ENCODE measurements at places on chromosomes 1 and 21.
A peak's percentile ranks its signal among the peaks of the same experiment; 100 is the strongest.

GRCh38 chr1:147640553-147641165 lies 29.7 kb downstream of the ACP6 start:
- DNase-seq, result peak; percentile 76
- H3K4me3 ChIP-seq, result no peak overlapping the region
- H3K4me1 ChIP-seq, result no peaks in the 10 kb centered on the region

DNA sequence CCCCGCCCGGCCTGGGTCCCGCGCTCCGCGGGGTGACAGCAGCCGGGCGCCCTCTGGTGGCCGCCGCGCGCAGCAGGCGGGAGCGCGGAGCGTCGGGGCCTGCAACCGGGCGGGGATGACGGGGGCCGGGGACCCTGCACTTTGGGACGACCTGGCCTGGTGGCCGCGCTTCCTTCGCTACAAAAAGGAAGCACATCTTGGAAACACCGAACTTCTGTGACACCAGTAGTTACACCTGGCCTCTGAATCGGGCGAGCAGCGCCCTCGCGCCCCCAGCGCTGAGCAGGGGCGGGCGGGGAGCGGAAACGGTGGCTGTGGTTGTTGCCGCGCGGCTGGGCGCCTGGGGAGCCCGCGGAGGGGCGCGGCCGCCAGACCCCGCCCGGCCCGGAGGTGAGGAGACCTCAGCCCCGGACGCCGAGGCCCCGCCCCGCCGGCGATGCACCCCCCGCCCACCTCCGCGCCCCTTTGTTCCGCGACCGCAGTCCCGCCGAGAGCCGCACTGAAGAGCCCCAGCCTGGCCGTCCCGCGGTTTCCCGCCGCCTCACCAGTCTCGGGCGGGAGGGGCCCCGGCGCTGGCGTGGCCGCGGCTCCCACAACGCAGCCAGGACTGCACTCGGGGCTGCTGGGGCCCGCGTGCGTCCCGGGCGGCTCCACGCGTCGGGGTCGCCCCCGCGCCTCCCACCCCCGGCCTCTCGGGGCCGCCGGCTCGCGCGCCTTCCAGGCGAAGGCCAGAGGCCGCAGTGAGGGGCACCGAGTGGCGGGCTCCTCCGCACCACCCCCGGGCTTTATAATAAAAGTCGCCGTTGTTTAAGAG lies 59.3 kb downstream of the H3-3A start:
- H3K4me3 ChIP-seq, result peak overlapping the region; percentile 49
- no peaks in the 10 kb centered on the region for H3K27me3 ChIP-seq
- peak; percentile 56 for DNase-seq

- H3K27me3 ChIP-seq, result no peaks in the 10 kb centered on the region
- H3K27ac ChIP-seq, result peak overlapping the region; percentile 99
- H3K4me1 ChIP-seq, result peaks cover 71% of the 10 kb centered on the region
- DNase-seq, result peak; percentile 96
Observed at GRCh38 chr1:202018468-202019234, 8.3 kb downstream of the ELF3 start.

DNA sequence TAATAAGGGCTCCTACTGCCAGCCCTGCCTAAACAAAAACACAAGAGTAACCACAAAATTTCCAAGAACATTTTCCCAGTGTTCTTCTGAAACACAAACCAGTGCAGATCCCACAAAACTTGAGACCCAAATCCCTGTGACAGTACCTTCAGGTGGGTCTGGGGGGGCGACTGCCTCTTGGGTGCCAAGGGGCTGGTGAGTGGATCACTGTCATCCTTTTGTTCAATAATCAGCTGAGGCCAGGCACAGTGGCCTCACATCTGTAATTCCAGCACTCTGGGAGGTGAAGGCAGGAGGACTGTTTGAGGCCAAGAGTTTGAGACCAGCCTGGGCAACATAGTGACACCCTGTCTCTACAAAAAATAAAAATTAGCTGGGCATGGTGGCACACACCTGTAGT lies 87.6 kb downstream of the GLIS1 start:
- no peak overlapping the region for H3K27ac ChIP-seq
- H3K27me3 ChIP-seq, result no peaks in the 10 kb centered on the region

DNA sequence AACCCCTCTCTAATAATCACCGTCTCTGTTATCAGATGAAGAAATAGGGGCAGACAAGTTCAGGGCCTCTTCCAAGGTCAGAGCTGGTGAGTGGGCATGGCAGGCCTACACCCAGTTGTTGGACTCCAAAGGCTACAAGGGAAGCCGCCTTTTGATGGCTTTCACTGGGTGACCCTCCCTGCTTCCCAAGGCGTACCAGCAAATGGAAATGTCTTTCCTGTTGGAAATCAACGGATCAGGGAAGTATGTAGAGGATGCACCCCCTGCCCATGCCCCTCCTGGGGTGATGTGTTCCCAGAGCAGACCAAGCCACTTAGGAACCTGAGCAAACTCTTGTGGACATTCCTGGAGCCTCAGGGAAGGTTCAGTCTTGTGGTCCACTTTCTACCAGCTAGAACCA lies 47.4 kb downstream of the LGR6 start:
- no peak for DNase-seq
- no peak overlapping the region for H3K4me3 ChIP-seq
- H3K36me3 ChIP-seq, result no peaks in the 10 kb centered on the region
- no peaks in the 10 kb centered on the region for H3K27me3 ChIP-seq
- H3K4me1 ChIP-seq, result no peaks in the 10 kb centered on the region
- H3K27ac ChIP-seq, result no peak overlapping the region

DNA sequence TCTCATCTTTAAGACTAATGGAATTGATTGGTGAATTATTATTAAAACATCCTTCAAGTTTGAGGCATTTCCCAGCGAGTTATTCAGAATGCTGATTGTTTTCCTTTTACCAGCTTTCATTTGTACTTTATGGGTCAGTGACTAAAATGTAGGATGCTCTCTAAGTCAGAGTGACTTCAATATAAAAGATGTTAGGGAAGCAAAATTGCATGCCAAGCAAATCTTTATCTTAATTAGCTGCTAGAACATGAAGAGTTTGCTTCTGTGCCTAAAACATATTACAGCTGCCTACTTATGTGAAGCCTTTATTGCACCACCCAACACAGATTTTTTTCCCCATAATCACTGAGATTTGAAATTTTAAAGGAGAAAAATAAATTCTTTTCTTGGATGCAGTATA lies 79.8 kb upstream of the CYYR1 start:
- no peaks in the 10 kb centered on the region for H3K4me1 ChIP-seq
- H3K27me3 ChIP-seq, result no peaks in the 10 kb centered on the region

DNA sequence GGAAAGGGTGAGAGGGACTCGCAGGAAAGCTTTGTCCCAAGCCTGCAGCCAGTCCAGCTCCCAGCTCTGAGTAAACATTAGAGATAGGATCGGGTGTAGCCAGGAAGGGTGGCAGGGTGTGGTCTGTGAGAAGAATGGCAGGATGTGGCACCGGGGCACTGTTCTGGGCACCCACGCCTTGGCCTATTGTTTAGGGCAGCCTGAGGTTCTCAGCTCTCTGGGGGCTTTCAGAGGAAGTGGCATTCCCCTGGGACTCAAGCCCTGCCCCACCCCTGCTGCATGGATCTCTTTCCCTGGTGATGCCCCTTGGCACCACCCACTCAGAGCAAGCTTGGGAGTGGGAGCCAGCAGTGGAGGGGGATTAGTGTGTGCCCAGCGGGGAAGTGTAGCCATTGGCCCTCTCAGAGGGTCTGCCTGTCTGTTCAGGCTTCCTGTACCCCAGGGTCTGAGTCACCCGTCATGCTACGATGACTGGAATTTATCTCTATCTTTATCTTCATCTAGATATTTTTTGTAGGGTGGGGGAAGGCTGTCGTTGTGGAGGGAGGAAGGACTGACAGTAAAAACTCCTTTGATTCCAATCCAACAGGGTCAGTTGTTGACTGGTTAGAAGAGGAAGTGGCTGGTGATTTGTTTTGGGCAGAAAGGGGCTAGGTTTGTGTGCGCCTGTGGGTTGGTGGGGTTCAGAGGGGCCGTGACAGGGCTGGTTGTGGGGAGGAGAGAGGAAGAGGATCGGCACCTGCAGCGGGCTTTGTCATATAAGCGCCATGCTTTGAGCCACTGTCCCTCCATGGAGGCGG lies 31.6 kb downstream of the SOX13 start:
- peaks cover 62% of the 10 kb centered on the region for H3K4me1 ChIP-seq
- H3K27me3 ChIP-seq, result no peaks in the 10 kb centered on the region
- no peak overlapping the region for H3K4me3 ChIP-seq
- H3K36me3 ChIP-seq, result no peaks in the 10 kb centered on the region

DNA sequence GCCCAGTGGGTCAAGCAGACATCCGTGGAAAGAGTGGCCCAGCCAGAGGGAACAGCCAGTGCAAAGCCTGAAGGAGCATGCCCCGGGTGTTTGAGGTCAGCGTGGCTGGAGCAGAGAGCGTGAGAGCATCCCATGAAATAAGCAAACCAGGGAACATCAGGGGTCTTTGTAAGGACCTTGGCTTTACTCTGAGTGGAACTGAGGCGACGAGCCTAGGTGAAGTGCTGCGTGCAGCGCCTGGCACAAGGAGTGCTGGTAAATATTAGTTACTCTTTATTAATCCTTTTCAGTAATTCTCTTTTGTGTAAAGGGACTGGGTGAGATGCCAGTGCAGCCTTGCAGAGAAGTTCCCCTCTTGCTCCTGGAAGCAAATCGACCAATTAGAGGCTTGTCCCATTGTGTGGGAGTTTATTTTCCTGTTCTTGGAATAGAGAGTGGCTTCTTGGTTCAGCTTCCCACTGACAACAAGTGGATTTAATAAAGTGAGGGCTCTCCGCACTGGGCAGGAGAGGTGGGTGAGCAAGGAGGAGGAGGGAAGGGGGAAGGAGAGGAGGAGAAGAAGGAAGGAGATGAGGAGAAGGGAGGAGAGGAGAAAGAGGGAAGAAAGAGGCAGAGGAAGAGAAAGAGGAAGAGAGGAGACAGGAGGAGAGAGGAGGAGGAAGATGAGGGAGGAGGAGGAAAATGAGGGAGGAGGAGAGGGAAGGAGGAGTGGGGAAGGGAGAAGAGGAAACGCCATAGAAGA lies 37.6 kb upstream of the DISP3 start:
- no peaks in the 10 kb centered on the region for H3K4me1 ChIP-seq
- H3K36me3 ChIP-seq, result no peaks in the 10 kb centered on the region
- no peaks in the 10 kb centered on the region for H3K27me3 ChIP-seq
- no peak overlapping the region for H3K27ac ChIP-seq

- no peak overlapping the region for H3K27ac ChIP-seq
- H3K27me3 ChIP-seq, result no peaks in the 10 kb centered on the region
- DNase-seq, result peak; percentile 26
- peaks cover 14% of the 10 kb centered on the region for H3K4me1 ChIP-seq
- H3K36me3 ChIP-seq, result no peaks in the 10 kb centered on the region
- no peak overlapping the region for H3K4me3 ChIP-seq
Observed at GRCh38 chr1:44616991-44617702, 57.1 kb downstream of the TMEM53 start.

- no peaks in the 10 kb centered on the region for H3K36me3 ChIP-seq
- H3K27ac ChIP-seq, result no peak overlapping the region
- no peak for DNase-seq
- no peaks in the 10 kb centered on the region for H3K27me3 ChIP-seq
- H3K4me3 ChIP-seq, result no peak overlapping the region
Observed at GRCh38 chr1:50129201-50129600, 20.5 kb downstream of the ELAVL4 start.

- no peak for DNase-seq
- H3K27me3 ChIP-seq, result no peaks in the 10 kb centered on the region
- H3K4me3 ChIP-seq, result no peak overlapping the region
- no peaks in the 10 kb centered on the region for H3K4me1 ChIP-seq
Observed at GRCh38 chr21:17784604-17785402, 34.4 kb downstream of the C21orf91 start.

- H3K4me3 ChIP-seq, result no peak overlapping the region
- H3K4me1 ChIP-seq, result peaks cover 15% of the 10 kb centered on the region
- no peaks in the 10 kb centered on the region for H3K36me3 ChIP-seq
- H3K27ac ChIP-seq, result no peak overlapping the region
- no peak for DNase-seq
- H3K27me3 ChIP-seq, result no peaks in the 10 kb centered on the region
Observed at GRCh38 chr1:221557013-221557412, 184.9 kb downstream of the DUSP10 start.

- DNase-seq, result no peak
- peaks cover 31% of the 10 kb centered on the region for H3K4me1 ChIP-seq
Observed at GRCh38 chr1:15866721-15867201, 19.3 kb downstream of the SPEN start.

DNA sequence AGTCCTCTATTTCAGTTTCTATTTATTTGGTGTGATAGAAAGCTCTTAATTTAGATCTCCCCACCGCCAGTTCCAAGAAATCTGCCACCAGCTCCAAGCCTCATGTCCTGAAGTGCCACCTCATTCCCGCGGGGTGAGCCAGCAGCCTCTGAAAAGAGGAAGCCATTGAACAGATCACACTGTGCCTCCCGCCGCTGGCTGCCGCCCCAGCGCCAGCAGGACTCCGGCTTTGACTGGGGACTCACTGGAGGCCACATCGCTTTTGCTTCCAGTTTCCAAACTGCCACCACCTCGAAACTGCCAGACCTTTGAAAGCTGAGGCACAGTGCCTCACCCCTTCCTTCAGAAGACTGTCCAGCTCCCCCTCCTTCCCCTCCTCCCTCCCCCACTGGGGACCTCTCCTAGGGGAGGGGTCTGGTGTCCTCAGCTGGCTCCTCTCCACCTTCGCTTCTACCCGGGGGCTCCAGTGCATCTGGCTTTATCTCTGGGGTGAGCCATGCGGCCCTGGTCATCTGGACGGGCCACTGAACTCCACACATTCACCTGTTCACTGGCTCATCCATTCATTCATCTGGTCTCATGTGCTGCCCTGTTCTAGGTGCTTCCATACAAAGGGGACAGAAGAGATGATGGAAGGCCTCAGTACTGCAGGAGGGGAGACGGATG lies 58.9 kb downstream of the VPS26C start:
- no peak overlapping the region for H3K4me3 ChIP-seq
- H3K36me3 ChIP-seq, result no peaks in the 10 kb centered on the region
- peak; percentile 52 for DNase-seq
- no peaks in the 10 kb centered on the region for H3K27me3 ChIP-seq
- H3K27ac ChIP-seq, result peak overlapping the region; percentile 74

DNA sequence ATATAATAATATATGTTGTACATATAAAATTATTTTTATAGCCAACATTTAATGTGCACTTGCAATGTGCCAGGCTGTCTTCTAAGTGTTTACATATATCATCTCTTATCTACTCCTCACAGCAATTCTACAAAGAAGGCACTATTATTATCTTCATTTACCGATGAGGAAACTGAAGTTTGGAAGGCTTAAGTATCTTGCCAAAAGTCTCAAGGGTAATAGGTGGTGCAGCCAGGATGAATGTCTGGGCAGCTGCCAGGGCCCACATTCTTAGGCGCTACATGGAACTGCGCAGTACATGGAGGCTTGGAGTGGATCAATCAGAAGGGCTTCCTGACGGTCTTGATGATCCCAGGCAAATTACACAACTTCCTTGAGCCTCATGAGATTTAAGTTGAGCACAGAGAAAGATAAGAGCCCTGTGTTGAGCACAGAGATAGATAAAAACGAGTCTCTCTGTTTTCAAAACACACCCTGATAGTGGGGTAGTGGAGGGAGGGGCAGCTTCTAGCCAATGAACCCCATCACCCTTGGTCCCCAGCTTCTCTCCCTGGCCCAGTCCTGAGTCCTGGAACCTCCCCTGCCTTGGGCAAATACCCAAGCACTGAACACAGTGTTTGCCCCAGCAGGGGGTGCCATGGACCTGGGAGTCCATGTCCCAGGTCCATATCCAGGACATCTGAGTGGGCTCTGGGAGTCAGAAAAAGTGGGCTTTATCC lies 9.2 kb downstream of the POU3F1 start:
- no peaks in the 10 kb centered on the region for H3K4me1 ChIP-seq
- DNase-seq, result no peak
- H3K36me3 ChIP-seq, result no peaks in the 10 kb centered on the region
- no peaks in the 10 kb centered on the region for H3K27me3 ChIP-seq
- H3K27ac ChIP-seq, result no peak overlapping the region

- peaks cover 87% of the 10 kb centered on the region for H3K4me1 ChIP-seq
- H3K27me3 ChIP-seq, result no peaks in the 10 kb centered on the region
- no peaks in the 10 kb centered on the region for H3K36me3 ChIP-seq
Observed at GRCh38 chr1:234719454-234720251, 109.7 kb upstream of the IRF2BP2 start.
